ENCODE measurements at places on chromosomes 4 and X.
A peak's percentile ranks its signal among the peaks of the same experiment; 100 is the strongest.

- DNase-seq, result no peak
These were observed 119.7 kb downstream of the NFKB1 start for GRCh38 chr4:102620697-102621497.

GRCh38 chr4:3315566-3315965 lies 22.7 kb downstream of the RGS12 start:
- no peak for DNase-seq

- DNase-seq, result no peak
These were observed 1.0 kb downstream of the SOX3 start for GRCh38 chrX:140503714-140504351.

DNA sequence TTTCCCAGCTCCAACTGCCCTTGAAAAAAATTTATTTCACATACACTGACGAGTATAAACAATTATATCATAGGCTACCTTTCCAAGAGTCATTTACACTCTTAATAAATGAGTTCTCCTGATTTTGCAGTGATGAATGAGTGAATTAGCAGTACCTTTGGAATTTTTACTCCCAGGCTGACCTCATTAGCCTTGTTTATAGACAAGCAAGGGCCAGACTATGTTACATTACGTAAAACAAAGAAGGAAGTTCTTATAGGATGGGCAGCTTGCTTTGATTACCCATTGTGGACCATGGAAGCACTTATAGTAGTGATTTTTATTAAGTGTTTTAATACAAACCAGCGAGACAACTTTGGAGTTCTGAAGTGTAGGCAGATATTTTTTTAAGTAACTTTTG lies 112.9 kb upstream of the C1QTNF7 start:
- DNase-seq, result no peak

DNA sequence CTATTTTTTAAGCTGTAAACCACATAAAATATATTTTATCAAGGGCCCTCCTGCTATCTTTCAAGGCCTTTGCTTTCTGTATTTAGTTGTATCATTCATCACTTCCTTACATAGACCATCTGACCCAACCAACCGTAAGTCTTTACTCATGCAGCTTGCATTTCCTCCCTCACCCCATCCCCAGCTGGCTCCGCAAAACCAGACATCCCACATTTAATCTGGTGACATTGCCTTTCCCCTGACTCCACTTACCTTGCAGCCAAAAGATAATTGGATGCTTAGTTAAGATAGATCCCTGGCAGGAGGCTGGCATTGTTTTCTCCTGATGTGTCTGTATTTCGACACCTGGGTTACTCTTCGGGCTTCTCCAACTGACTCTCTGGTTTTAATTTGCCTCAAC lies 183.7 kb upstream of the LDB2 start:
- no peak for DNase-seq

GRCh38 chr4:40897557-40898203 lies 147.9 kb downstream of the NSUN7 start:
- DNase-seq, result peak; percentile 21

GRCh38 chr4:173834151-173834550 lies 304.1 kb upstream of the HAND2 start:
- no peak for DNase-seq

- no peak for DNase-seq
These were observed 290.5 kb upstream of the EPHA5 start for GRCh38 chr4:65960751-65961150.

DNA sequence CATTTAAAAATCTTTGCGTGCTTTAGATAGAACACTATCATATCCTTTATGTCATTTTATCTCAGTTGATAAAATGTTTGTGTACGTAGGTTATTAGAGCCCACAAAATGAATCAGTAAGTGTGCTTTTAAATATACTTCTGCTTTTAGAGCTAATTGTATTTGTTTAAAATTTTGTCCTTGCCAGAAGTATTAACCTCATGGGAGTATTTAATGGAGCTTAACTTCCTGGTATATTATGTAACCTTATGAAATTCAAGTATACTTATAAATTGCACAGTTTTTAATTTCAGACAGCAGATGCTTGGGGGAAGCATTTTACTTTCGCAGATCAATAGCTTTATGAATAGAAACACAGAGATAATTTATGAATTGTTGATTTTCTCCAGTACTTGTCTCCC lies 90.2 kb downstream of the DIPK2B start:
- no peak for DNase-seq

All from stimulated activated CD4-positive, alpha-beta T cell treated with anti-CD3 and anti-CD28 coated beads, Interleukin-1b, Interleukin-23, amount 100 ng/mL, for 1 hour (primary cell).